ENCODE measurements at places on chromosomes 6 and 20.

GRCh38 chr6:129186988-129187387 lies 304.1 kb downstream of the LAMA2 start:
- no peak for DNase-seq

- no peak for DNase-seq
Measured at GRCh38 chr6:487956-488355, 96.4 kb downstream of the IRF4 start.

- no peak for DNase-seq
Measured at GRCh38 chr6:140858381-140858971, 1274.2 kb upstream of the GJE1 start.

DNA sequence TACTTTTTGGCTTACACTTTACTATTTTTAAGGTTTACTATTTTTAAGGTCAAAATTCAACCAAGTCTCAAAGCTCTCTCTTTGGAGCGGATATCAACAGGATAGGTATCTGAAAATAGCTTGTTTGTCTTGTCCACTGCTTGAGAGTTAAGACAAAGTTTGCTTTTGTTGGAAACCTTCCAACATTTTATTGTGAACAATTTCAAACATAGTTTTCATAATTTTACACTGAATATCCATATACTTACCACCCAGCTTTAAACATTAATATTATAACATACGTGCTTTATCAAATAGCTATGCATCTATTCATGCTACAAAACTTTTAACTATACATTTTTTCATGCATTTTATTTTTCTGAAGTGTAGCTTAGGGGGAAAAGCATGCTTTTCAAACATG lies 109.9 kb downstream of the FYN start:
- DNase-seq: no peak

DNA sequence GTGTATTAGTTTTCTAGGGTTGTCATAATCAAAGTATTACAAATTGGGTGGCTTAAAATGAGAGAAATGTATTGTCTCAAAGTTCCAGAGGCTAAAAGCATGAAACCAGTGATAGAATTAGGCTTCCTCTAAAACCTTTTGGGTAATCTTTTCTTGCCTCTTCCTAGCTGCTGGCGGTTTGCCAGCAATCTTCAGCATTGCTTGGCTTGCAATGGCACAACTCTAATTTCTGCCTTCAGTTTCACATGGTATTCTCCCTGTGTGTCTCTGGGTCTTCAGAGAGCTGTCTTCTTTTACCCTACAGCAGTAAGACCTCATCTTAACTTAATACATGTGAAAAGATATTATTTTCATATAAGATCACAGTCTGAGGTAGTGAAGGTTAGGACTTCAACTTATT lies 479.1 kb upstream of the GJE1 start:
- DNase-seq: no peak

- DNase-seq: peak; percentile 65
Measured at GRCh38 chr6:139600919-139601475, 226.5 kb upstream of the CITED2 start.

- DNase-seq: no peak
Measured at GRCh38 chr20:46765506-46766120, 56.2 kb downstream of the SLC2A10 start.

GRCh38 chr6:162726947-162727321 lies 632 bp downstream of the PRKN start:
- no peak for DNase-seq

DNA sequence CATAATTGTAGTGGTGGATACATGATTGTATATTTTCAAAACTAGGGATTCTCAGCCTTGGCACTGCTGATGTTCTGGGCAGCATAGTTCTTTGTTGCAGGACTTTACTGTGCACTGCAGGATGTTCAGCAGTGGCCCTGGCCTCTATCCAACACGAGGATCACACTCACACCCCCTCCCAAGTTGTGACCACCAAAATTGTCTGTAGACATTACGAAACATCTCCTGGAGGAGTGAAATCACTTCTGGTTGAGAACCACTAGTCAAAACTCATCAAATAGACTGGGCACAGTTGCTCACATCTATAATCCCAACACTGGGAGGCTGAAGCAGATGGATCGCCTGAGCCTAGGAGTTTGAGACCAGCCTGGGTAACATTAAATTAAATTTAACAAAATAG lies 123.1 kb upstream of the CDYL start:
- no peak for DNase-seq

DNA sequence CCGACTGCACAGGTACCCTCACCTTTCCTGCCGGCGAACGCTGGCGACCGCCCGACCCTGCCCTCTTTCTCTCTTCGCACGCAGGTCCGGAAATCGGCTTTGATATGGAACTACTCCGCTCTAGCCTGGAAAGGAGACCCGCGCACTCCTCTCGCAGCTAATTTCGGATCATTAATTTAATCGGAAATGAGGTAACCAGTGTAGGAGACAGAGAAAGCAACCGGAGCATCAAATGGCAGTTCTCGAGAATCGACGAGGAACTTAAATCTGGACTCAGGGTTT lies 949 bp upstream of the ATXN1 start:
- DNase-seq: no peak

- DNase-seq: peak; percentile 3
Measured at GRCh38 chr6:24524805-24525204, 30.0 kb downstream of the ALDH5A1 start.

GRCh38 chr6:75623491-75623890 lies 21.8 kb downstream of the SENP6 start:
- DNase-seq: no peak
